ENCODE measurements at places on chromosomes 5 and 9.

GRCh38 chr5:169554251-169554650 is 29.3 kb upstream of the SPDL1 start:
- no peak for DNase-seq

GRCh38 chr5:158773161-158773560 is 326.6 kb downstream of the EBF1 start:
- DNase-seq, result no peak

GRCh38 chr9:124354346-124355038 is 60.8 kb downstream of the PSMB7 start:
- DNase-seq, result no peak

- no peak for DNase-seq
Observed at GRCh38 chr5:36619012-36619635, 12.7 kb downstream of the SLC1A3 start.

GRCh38 chr5:82356808-82357671 is 78.9 kb upstream of the RPS23 start:
- DNase-seq, result peak; percentile 83

GRCh38 chr9:91077624-91078368 is 276.2 kb downstream of the SYK start:
- no peak for DNase-seq

- DNase-seq, result no peak
Observed at GRCh38 chr5:78513441-78513840, 135.1 kb downstream of the LHFPL2 start.

DNA sequence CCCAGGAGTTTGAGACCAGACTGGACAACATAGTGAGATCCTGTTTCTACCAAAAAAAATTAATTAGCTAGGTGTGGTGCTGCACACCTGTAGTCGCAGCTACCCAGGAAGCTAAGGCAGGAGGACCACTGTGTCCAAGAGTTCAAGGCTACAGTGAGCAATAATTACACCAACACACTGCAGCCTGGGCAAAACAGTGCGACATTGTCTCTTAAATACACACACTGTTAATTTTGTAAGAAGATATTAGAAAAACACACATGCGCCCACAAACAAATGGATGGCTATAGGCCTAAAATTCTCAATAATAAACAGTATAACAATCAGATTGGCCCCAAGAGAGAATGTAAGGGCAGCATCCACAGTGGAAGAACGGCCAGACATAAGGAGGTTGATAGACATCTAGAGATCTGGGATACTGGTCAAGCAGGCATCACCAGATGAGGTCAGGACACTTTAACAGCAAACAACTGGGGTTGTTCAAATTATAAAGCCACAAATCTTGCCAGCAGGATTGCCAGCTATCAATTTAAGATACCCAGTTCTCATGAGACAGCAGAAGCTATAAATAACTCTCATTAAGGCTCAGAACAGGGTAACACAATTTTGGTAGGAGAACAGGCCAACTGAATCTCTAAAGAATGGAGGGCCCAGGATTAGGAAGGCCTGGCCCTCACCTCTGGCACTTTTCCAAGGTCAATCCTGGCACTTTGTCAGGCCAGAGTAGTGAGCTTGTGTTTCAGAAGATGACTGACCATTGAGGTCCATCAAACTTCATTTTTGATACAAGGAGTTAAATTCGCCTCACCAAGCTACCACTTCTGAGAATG is 29.5 kb downstream of the GOLPH3 start:
- no peak for DNase-seq

GRCh38 chr5:25160891-25161290 is 516.1 kb upstream of the CDH10 start:
- DNase-seq, result no peak

GRCh38 chr5:80230269-80230992 is 25.4 kb downstream of the SERINC5 start:
- DNase-seq, result no peak

GRCh38 chr9:110936237-110936636 is 102.0 kb downstream of the LPAR1 start:
- no peak for DNase-seq

DNA sequence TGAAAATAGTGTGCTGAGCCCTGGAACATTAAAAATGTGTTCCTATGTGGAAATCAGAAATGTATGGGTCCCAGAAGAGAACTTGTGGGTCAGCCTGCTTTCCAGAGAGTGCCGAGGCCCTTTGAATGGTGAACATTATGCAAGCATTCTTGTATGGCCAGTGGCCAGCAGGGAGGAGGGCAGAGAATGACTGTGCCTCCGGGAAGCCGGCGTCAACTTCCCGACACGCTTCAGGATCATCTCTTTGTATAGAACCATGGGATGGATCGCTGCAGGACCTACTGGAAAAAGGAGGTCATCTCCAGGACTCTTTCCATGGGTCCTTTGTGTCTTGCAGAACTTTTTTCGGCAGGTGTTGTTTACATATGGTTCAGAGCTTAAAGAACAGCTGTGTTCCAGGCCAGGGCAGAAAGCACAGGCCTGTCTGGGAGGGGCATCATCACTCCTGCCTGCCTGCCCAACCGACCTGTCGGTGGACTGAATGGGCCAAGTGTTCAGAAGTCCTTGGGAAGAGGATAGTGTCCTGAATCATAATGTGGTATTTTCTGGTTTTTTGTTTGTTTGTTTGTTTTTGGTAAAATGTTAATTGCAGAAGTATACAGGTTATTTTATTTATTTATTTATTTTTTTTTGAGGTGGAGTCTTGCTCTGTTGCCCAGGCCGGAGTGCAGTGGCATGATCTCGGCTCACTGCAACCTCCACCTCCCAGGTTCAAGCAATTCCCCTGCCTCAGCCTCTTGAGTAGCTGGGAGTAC is 9.0 kb downstream of the PRRC2B start:
- DNase-seq, result no peak

DNA sequence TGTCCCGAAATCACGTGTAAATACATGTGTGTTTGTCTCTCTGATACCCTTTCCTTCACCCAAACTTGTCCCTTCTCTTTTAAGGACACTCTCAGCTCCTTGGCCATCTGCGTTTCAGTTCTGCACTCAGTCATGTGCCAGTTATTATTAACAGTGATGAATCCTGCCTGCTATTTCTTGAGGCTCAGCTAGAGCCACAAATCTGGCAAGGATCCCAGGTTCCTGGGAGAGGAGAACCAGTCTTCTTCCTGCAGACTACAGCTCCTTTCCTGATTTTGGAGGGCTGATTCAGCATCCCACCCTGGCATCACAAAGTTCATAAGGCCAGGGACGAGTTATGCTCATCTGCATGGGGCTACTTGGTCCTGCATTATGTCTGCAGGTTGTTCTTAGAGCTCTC is 5.6 kb downstream of the MAMDC2 start:
- no peak for DNase-seq

GRCh38 chr9:88007291-88007650 is 32.9 kb upstream of the CDK20 start:
- peak; percentile 75 for DNase-seq

DNA sequence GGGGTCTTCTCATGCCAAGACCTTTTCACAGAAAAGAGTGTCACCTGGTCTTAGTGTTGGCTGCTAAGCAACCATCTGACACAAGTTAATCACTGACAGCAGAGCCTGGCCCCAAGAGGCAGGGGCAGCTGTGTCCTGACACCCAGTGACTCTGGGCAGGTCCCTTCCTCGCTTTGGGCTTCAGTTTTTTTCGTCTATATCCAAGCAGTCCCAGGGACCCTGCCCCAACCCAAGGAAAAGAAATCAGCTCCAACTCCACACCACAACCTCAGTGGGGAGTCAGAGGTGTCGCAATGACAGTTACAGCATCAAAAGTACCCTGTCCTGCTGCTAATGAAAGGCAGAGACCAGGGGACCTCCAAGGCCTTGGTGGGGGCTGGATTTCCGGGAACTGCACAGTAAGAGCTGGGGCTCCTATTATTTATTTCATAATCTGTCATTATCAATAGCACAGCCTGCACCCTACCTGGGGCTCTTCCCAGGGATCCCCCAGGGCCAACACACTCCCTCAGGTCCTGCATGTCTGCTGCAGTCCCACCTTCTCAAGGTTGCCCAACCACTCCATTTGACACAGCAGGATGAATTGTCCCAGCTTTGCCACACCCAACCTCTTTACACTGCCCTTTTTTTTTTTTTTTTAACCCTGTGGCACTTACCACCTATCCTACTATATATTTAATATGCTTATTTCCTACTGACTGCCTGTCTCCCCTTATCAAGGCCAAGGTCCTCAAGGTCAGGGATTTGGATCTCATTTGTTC is 9.4 kb downstream of the ANKS6 start:
- no peak for DNase-seq

- no peak for DNase-seq
Observed at GRCh38 chr5:158483281-158483860, 616.3 kb downstream of the EBF1 start.

- DNase-seq, result peak; percentile 43
Observed at GRCh38 chr5:140806834-140807775, at the start of gene PCDHA4. Gene PCDHA4 (plus strand): TSS chr5:140807068.

- DNase-seq, result no peak
Observed at GRCh38 chr9:115952430-115953292, 200.9 kb upstream of the PAPPA start.

- DNase-seq, result no peak
Observed at GRCh38 chr9:27801545-27801944, 228.3 kb upstream of the C9orf72 start.

- DNase-seq, result no peak
Observed at GRCh38 chr5:95773335-95774059, 42.4 kb downstream of the RHOBTB3 start.

- no peak for DNase-seq
Observed at GRCh38 chr5:57505272-57506200, 22.9 kb upstream of the ACTBL2 start.

DNA sequence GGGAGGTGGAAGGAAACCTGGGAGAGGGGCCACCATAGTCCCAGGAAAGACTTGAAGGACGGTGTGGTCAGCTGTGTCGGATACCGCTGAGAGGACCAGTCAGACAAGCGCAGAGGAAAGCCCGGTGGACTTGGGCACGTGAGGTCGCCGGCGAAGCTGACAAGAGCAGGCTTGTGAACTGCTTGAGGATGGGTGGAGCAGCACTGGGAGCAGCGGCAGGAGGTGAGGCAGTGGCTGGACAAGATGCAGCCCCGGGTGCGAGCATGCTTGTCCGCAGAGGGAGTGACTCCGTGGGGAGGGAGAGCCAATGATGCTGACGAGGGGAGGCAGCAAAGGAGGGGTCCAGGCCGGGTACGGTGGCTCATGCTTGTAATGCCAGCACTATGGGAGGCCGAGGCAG is 18.3 kb upstream of the CD74 start:
- DNase-seq, result no peak

- no peak for DNase-seq
Observed at GRCh38 chr5:142689081-142689480, 3.2 kb upstream of the FGF1 start.
